ENCODE measurements at places on chromosomes 5 and 9. TPM values are rescaled to one million over a fixed set of nuclear protein-coding genes. Genes with fewer than 3 reads are reported as not detected.

GRCh38 chr9:117205806-117206205, 209.1 kb downstream of the ASTN2 start:
- no peak overlapping the region for H3K27ac ChIP-seq
- no peak overlapping the region for H3K4me3 ChIP-seq

GRCh38 chr9:75133396-75133795, 45.1 kb downstream of the OSTF1 start:
- H3K4me1 ChIP-seq = peaks cover 34% of the 10 kb centered on the region
- DNase-seq = no peak
- no peaks in the 10 kb centered on the region for H3K27me3 ChIP-seq
- H3K27ac ChIP-seq = no peak overlapping the region
- H3K4me3 ChIP-seq = no peak overlapping the region
- H3K36me3 ChIP-seq = peaks cover 66% of the 10 kb centered on the region

DNA sequence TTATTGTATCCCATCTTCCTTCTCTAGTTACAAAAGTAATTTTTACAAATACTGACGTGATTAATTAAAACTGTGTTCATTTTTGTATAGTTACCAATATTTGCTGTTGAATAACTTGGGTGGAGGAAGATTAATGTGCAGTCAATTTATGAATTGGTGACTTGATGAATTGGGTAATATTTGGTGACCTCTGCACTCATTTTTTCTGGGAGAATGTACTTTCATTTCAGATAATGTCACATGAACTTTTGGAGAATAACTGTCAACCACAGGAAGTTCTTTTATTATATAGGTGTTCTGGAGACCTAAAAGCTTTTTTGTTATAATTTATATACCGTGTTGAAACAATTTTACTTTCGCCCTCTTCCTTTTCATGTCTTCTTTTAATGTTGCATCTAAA, 26.4 kb upstream of the FKTN start:
- H3K4me1 ChIP-seq = peaks cover 20% of the 10 kb centered on the region
- no peak overlapping the region for H3K4me3 ChIP-seq
- DNase-seq = no peak

ATP10B gene
- not detected for total RNA-seq

DNA sequence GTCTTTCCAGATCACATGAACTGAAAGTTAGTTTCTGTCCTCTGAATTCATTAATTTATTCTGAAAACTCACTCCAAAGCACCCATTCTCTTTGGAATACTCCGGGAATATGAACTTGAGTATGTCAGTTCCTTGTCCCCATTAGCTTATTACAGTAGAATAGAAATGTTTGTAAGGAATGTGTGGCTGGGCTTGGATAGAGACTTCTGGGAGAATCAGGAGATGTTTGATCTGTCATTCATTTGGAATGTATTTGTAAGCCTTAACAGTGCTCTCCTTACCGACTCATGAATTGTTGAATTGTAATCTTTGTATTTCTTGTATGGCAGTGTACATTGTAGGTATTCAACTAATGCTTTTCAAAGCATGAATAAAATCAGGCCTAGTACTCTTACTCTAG, 548.4 kb downstream of the LRRC70 start:
- H3K36me3 ChIP-seq = no peaks in the 10 kb centered on the region
- no peaks in the 10 kb centered on the region for H3K4me1 ChIP-seq
- H3K27ac ChIP-seq = no peak overlapping the region
- no peak overlapping the region for H3K4me3 ChIP-seq
- DNase-seq = no peak

DNA sequence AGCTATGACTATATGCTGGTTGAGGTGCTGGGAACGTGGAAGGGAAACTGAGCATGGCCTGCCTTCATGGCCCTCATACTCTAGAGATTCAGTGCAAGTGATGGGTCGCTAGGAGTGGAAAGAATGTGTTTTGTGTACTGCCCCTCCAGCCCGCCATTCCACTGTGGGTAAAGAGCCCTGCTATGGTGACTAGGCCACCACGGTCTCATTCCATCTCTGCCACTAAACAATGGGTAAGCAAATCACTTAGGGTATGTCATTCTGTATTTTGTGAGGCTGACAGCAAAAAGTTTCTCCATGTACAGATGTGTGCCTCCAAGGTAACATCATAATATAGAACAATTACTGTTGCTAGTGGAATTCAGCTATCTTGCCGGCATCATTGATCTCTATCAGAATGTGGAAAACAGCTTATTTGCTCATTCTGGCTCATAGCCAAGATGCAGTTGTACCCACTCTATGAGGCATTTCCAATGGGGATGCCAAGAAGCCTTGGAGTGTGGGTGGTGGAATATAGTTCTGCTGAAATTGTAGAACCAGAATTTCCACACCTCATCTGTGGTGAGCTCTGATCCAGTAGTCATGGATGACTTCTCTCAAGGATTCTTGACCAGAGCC, 12.5 kb downstream of the SMARCA2 start:
- H3K4me3 ChIP-seq = no peak overlapping the region
- H3K4me1 ChIP-seq = peaks cover 87% of the 10 kb centered on the region
- DNase-seq = no peak
- no peaks in the 10 kb centered on the region for H3K27me3 ChIP-seq
- peak overlapping the region; percentile 52 for H3K27ac ChIP-seq
- peaks cover 30% of the 10 kb centered on the region for H3K36me3 ChIP-seq

GRCh38 chr5:5331848-5332247, 90.6 kb upstream of the ICE1 start:
- no peak for DNase-seq
- no peak overlapping the region for H3K4me3 ChIP-seq
- H3K27ac ChIP-seq = no peak overlapping the region
- no peaks in the 10 kb centered on the region for H3K36me3 ChIP-seq

DNA sequence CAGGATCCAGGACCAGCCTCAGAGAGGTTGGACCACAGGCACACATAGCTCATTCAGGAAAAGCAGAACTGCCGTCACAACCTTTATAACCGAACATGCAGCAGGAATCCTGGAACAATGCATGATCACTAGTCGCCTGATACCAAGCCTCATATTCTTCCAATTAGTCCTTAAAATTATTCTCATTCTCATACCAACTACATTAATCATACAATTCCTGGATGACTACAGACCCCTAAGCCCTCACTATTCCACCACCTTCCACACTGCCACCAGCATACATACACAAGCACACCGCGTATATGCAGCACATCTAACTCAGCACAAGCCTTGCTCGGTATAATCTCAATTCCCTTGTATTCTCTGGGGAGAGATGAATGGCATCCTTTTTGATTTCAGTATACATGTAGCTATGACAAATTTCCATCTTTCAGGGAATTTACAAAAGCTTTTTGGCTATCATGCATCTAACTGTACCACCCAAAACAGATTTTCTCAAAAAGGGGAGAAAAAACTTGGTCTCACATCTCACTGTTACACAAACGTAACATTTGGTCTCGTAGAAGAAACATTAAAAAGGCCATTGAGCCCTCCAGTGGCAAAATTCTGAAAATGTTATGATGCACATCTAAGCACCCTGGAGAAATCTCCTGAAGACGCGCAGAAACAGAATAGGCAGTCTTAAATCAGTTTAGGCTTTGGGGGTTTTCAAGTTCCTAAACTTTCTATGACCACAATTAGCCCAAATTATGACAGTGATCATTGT, 46.2 kb downstream of the MCTP1 start:
- no peaks in the 10 kb centered on the region for H3K36me3 ChIP-seq
- DNase-seq = no peak
- H3K27me3 ChIP-seq = peaks cover 15% of the 10 kb centered on the region
- H3K4me3 ChIP-seq = no peak overlapping the region
- H3K27ac ChIP-seq = no peak overlapping the region

ROR2 gene
- total RNA-seq = not detected

DNA sequence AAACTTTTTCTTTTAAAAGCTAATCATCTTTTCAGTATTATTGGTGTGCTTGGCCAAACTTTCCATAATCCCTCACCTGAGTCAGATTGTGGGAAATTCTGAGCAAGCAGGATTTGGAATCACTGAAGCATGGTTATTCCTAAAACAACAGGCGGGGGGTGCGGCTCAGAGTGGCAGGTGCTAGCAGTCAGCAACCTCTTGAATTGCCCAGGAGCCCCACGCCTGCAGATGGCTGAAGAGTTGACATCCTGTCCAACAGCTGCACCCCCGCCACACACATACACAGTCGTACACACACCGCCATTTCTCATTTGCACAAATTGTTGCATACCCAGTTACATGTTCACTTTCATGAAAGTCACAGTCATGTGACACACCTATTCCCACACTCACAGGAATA, 96.6 kb downstream of the LHX2 start:
- H3K4me1 ChIP-seq = no peaks in the 10 kb centered on the region
- peaks cover 10% of the 10 kb centered on the region for H3K27me3 ChIP-seq
- no peaks in the 10 kb centered on the region for H3K36me3 ChIP-seq
- H3K27ac ChIP-seq = no peak overlapping the region
- H3K4me3 ChIP-seq = no peak overlapping the region
- no peak for DNase-seq

PCDHA13 gene
- total RNA-seq = not detected

SPATA31A3 gene
- not detected for total RNA-seq

DNA sequence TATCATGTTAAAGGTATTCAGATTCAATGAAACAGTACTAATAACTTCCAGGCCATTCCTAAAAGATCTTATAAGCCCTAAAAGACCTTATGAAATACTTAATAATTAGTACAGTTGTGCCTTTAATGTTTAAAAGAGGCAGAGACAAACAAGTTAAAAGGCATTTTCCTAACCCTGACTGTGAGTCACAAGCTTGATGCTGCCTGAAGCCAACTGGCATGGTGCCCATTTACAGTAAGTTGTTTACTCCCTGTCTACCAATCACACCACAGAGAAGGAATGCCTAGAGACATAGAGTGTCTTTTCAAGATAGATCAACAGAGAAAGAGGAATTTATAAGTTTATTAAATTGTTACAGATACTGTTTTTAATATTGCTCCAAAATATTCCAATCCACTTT, 47.8 kb downstream of the NR3C1 start:
- peaks cover 10% of the 10 kb centered on the region for H3K36me3 ChIP-seq
- no peak overlapping the region for H3K4me3 ChIP-seq
- H3K27ac ChIP-seq = no peak overlapping the region
- H3K4me1 ChIP-seq = peaks cover 76% of the 10 kb centered on the region

FOXD4L3 gene
- total RNA-seq = not detected

AK8 gene
- 0.21 TPM for total RNA-seq

GRCh38 chr5:57482671-57483106, at the start of gene ACTBL2:
Gene ACTBL2, minus strand, starts transcription at chr5:57482811. Its CDS starts 104 bp downstream, at chr5:57482707.
- H3K4me1 ChIP-seq = no peaks in the 10 kb centered on the region
- H3K4me3 ChIP-seq = no peak within 1 kb of the TSS
- H3K36me3 ChIP-seq = no peaks in the 10 kb centered on the region
- no peak for DNase-seq
- peaks cover 4% of the 10 kb centered on the region for H3K27me3 ChIP-seq

APC gene
- total RNA-seq = 20.1 TPM

JAKMIP2 gene
- total RNA-seq = 3.4 TPM

DNA sequence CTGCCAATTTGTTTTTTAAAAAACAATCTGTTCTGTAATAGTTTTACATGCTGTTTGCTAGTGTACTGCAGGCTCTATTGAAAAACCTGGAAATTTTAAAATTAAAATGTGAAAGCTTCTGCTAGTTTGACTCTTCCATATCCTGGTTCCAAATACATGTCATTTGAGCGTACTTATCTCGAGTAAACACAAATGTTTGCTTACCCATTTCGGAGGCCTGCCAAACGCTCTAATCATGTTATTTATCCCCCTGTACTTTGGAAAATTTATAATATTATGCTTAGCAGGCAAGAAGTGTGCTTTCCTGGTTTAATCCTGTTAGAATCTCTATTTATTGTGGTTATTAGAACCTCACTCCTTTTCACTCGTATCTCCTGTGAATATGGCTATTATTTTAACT, 476.8 kb upstream of the CYLC2 start:
- H3K27me3 ChIP-seq = no peaks in the 10 kb centered on the region
- no peak overlapping the region for H3K27ac ChIP-seq
- H3K36me3 ChIP-seq = no peaks in the 10 kb centered on the region
- no peak overlapping the region for H3K4me3 ChIP-seq

DNA sequence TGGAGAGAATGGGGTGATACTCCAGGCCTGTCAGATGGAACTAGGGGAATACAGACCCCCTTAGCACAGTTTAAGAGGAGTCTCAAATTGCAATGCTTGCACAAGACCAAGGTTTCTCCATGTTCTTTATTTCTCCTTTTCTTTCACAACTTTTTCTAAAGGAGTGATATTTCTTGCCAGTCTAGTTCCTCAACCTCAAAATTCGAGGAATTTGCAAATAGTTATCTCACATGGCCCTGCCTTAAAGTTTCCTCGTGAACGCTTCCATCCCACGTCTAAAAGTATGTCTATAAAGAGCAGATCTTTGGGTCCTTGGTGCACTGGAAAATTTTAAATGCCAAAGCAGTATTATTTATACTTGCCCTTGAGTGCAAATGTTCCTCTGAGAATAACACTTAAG, 373.8 kb upstream of the KLF4 start:
- DNase-seq = no peak
- no peaks in the 10 kb centered on the region for H3K36me3 ChIP-seq
- no peak overlapping the region for H3K27ac ChIP-seq
- H3K4me3 ChIP-seq = no peak overlapping the region

- H3K27ac ChIP-seq = no peak overlapping the region
- no peaks in the 10 kb centered on the region for H3K27me3 ChIP-seq
- H3K4me3 ChIP-seq = no peak overlapping the region
- H3K4me1 ChIP-seq = no peaks in the 10 kb centered on the region
Measured at GRCh38 chr5:1065143-1065750, 46.6 kb downstream of the SLC12A7 start.

DNA sequence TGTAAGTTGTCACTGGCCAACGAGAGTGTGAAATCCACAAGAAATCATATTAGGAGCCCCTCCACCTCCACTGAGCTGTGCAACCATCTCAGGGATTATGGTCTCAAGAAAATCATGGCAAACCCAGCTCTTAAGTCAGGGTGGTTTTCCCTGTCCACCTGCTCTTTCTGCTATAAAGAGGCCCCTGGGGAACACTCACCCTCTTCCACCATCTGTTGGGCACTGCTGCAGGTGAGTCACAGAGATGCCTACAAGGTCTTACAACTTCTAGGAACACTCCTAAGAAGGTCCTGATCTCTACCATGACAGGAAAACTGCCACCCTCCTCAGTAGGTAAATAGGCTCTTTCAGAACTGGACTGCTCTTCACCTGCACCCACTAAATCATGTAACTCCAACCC, 61.8 kb downstream of the DRD1 start:
- no peaks in the 10 kb centered on the region for H3K4me1 ChIP-seq
- no peaks in the 10 kb centered on the region for H3K36me3 ChIP-seq
- H3K27ac ChIP-seq = no peak overlapping the region
- no peak overlapping the region for H3K4me3 ChIP-seq

- no peak for DNase-seq
- peaks cover 19% of the 10 kb centered on the region for H3K27me3 ChIP-seq
- H3K36me3 ChIP-seq = no peaks in the 10 kb centered on the region
- no peaks in the 10 kb centered on the region for H3K4me1 ChIP-seq
Measured at GRCh38 chr5:181036816-181037364, 3.2 kb upstream of the BTNL9 start.

- DNase-seq = no peak
- H3K36me3 ChIP-seq = peaks cover 7% of the 10 kb centered on the region
Measured at GRCh38 chr9:76049341-76049740, 158.9 kb downstream of the PCSK5 start.

DNA sequence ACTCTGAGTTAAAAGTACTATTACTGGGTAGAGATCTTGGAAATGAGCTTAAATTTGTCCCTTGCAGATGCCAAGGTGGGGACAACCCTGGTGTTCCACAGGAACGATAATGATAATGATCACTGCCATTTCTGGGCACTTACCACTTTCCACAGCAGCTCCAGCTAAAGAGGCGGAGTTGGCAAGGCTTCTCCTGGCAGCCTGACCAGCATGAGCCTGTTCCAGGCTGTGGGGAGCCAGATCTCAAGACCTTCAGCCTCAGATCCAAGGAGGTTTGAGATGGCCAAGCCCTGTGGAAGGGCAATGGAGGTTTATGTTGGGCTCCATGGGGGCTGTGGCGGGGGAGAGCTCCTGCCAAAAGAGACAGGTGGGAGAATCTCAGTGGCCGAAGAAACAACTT, 244.9 kb upstream of the MVB12B start:
- peaks cover 21% of the 10 kb centered on the region for H3K27me3 ChIP-seq
- H3K4me3 ChIP-seq = no peak overlapping the region
- H3K4me1 ChIP-seq = peaks cover 13% of the 10 kb centered on the region
- DNase-seq = no peak
